ENCODE measurements at places on chromosomes 6 and 20.

GRCh38 chr20:58458342-58459057, 56.7 kb downstream of the APCDD1L start:
- DNase-seq: no peak

GRCh38 chr6:129596522-129596921, 113.5 kb downstream of the ARHGAP18 start:
- no peak for DNase-seq

DNA sequence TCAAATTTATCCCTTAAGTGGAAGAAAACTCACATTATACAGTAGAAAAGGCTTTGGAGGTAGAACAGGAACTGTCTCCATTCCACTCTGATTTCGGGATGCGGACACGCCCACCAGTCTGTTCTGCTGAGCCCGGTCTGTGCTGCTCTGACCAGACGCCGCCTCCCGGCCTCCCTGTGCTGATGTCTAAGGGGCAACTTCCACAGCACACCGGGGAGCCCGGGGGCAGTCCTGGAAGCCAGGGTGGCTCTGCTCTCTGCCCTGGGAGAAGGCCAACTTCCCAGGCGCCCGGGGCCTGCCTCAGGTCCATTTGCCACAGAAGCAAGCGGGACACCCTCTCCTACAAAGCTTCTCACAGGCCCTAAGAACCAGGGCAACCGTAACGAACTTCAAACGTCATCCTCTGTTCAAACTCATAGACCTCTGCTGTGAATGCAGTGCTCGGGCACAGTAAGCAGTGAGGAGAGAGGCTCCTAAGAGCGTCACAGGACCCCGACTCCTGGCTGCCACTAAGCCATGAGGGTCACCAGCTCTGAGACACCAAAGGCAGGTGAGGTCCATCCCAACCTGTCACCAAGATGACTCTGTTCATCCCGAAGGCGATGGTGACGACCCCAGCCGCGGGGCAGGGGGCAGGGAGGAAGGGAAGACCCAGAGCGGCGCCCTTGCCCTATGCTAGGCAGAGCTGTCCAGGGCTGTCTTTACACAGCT, 5.6 kb downstream of the TAF4 start:
- DNase-seq: no peak

GRCh38 chr6:137677709-137678108, 183.5 kb upstream of the OLIG3 start:
- no peak for DNase-seq

DNA sequence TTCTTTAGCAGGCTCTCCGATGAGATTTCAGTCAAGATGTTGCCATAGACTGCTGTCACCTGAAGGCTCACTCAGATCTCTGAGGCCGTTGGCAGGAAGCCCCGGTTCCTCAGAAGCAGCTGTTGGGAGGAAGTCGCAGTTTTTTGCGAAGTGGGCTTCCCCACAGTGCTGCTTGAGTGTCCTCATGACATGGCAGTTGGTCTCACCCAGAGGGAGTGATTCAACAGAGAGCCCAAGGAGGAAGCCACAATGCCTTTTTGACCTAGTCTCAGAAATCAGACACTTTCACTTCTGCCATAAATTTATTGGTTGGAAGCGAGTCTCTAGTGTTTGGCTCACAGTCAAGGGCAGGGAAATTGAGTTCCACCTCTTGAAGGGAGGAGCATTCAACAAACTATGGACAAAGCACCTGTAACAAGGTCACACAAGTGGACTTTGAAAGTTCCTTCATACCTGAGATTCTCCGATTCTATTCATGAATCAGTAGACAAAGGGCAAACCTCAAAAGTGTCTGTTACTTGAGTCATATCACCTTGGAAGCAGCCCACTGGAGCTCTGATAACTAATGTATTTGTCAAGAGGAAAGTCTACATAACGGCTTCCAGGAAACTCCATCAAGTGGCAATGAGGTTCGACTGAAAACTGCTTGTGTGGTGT, 208.3 kb downstream of the TASP1 start:
- DNase-seq: no peak

DNA sequence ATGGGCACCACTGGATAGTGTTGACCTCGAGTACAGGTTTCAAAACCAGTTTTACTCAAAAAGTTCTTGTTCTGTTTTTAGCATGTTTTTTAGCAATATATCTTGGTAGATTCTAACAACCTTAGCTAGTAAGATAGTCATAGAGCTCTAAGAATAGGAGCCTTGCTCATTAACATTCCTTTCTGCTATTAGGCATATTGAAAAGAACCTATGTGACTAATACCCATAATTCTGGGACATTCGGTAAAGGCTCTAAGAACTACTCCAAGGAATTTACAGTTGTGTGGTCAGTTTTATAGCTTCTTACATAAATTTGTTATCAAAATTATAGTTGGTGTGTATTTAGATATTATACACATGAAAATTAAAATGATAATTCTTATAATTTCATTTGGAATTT, 11.6 kb downstream of the SLC9A8 start:
- no peak for DNase-seq

DNA sequence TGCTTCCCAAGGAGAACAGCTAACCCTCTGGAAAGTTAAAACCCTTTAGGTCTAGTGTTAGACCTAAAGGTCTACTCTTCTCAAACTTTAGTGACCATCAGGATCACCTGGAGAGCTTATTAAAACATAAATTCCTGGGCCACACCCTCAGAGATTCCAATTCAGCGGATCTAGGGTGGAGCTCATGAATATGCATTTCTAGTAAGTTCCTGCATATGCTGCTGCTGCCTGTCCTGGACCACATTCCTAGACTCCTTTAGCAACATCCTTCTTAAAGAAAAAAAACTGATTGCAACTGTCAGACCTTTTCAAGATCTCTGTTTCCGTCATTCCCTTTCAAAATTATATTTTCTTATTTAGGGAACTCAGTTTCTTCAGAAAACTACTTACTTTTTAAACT, 31.2 kb downstream of the SNAP25 start:
- no peak for DNase-seq

DNA sequence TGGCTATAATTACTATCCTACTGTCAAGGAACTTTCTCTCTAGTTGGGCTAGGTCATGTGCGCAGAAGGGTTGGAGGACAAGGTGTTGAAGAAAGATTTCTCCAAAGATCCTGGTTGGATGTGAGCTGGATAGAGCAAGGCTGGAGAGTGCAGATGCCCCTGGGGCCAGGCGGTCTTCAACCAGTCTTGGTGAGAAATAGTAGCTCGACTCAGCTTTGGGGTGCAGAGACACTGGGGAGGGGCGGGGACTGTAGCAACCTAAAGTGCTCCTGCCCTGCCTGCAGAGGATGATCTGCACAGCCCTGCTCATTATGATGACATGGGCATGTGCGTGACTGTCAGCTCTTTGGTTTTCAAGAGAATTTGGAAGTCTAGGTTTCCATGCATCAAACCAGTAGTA, 35.9 kb downstream of the PHACTR3 start:
- no peak for DNase-seq

DNA sequence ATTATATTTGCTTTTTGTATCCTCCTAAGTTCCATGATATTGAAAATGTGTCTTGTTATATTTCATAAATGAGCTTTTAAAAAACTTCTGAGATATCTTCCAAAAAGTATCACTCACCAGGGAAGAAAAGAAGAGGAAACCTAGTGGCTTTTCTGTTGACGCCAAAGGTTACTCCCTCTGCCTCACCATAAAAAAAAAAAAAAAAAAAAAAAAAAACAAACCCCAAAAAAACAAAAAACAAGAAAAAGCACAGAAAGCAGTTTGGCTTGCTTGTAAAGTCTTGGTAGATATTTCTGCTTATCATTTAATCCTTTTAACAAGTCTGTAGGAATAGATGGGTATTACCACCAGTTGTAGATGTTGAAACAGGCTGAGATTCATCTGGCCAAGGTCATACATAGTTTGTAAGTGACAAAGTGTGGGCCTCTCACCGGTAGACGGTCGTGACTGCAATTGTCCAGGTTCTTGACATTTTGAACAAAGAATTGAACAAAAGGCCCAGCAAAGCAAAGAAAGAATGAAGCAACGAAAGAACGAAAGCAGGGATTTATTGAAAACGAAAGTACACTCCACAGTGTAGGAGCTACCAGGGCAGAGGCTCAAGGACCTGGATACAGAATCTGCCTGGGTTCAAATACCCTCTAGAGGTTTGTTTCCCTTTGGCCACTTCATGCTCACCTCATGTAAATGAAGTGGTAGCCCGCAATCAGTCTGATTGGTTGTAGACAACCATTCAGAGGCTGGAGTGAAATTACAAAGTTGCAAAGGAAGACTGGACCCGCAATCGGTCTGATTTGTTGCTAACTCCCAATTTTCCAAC, 11.6 kb upstream of the ELOVL5 start:
- DNase-seq: no peak

DNA sequence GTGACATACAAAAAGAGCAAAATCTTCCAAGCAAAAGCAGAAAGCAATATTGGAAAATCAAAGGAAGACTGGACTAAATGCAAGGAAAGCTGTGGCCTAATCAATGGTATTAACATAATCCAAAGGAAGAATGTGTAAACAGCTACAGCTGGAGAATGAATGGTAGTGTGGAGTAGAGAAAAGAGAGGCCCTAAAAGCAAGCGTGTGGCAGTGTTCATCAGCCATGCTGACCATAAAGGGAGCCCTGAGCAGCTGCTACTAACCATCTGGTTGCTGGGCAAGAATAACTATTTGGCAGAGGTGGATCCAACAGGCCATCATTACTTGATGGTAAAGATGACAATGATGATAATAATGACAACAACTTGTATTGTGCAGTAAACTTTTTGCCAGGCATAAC, 148.5 kb upstream of the BEND6 start:
- DNase-seq: no peak

- no peak for DNase-seq
Observed at GRCh38 chr6:20447581-20448132, 46.0 kb downstream of the E2F3 start.

DNA sequence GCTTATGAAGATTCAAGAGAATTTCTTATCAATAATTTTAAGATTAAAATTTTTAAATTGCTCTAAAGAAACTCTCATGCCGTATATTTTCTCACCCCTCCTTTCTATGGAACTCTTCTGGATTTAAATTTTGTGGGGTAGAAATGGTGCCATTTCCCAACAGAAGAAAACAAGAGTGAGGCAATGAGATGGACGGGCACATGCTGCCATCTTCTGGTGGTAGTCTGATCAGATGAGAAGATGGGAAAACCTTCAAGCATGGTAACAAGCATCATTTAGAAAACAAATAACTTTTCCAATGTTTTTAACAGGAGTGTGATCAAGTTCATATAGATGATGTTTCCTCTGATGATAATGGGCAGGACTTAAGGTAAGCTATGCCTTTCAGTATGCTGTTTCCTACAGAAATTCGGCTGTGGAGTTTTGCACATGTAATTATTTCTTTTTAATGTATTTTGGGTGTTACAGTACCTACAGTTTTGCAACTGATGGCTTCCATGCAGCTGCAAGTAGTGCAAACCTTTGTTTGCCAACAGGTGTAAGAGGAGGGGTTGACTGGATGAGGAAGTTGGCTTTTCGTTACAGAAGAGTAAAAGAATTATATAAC, 271.4 kb downstream of the EYA4 start:
- no peak for DNase-seq

DNA sequence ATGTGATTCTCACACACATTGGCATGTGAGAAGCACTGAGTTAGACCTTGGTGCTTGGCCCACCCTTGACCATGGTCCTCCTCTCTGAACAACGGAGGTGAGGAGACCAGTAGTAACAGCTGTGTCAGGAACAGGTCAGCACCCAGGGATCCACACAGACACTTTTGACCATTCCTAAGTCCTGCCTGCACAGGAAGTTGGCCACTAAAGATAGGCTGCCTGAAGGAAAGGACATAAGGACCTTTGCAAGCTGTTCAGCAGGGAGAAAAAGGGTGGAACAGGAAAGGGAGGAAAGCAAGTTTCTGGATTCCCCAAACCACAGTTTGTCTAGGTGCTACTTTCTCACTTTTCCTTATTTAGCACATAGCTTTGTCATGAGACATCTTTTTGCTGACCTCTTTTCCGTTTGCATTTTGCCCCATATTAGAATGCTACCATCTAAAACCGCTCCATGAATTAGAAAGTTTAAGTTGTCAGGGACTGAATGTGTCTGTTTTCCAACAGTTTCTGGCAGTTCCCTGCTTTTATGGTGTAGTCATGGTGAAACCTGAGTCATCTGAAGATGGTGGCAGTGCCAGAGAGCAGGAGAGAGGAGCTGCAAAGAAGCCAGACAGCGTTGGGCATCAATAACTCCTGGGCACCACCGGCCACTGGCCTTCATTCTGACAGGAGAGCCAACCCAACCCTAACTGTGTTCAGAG, 1.1 kb upstream of the CD109 start:
- DNase-seq: no peak

- no peak for DNase-seq
Observed at GRCh38 chr6:99603421-99604165, 3.0 kb upstream of the PRDM13 start.

DNA sequence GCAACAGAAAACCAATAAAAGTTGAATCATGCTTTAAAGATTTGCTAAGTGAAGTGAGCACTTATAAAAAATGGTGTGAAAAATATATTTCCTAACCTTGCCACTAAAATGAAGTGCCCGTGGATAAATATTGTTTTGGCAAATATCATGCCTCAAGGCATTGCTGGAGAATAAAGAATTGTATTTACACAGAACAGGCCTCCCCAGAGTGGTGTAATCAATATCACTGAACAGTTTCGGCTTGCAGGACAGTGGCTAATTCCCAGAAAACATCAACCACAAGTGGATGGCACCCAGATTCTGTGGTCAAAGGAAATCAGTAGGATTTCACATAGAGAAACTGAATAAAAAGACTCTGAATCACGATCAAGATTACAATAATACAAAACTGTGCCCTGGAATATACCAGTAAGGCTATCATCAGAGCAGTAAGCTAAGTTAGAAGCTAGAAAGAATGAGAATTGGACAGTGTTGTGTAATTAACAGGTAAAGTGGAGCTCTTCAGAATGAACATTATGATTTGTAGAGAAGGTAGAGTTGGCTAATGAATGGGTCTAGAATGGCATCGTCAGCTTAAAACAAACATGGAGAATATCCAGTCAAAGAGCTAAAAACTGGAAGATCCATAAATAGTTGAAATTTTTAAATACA, 1026.9 kb upstream of the ADGRB3 start:
- DNase-seq: no peak

- no peak for DNase-seq
Observed at GRCh38 chr20:33647603-33648395, 14.3 kb upstream of the C20orf144 start.

DNA sequence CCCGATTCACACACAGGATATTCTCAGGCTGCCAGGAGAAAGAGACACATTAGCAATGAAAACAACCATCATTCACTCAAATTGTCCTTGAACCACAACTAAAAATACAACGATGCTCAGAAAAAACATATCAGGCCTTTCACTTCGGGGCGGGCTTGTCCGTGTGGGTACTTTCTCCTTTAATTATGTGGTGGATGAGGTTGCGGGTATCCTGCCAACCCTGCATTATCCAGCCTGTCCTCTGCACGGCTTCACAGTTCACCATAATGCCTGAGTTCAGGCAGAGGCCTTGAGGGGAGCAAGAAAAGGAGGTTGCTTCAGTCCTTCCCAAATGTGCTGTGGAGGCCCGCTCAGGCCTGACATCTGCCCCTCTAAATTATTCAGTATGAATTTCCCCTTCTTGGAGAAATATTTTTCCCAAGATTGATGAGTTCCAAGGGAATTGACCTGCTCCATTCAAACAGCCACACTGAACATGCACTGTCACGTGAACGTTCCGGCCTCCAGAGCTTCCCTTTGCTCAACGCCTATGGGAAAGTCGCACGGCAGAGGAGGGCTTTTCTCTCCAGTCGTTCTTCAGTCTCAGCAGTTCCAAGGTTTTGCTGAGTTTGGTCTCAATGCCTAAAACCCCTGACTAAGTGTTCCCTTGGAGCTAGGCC, 70.3 kb downstream of the MYLK4 start:
- DNase-seq: no peak

GRCh38 chr20:23048283-23049200, 930 bp downstream of the THBD start:
- peak; percentile 8 for DNase-seq
